Activated CD4-positive, alpha-beta T cell treated with anti-CD3 and anti-CD28 coated beads, Interleukin-2, amount 50 U/mL, for 24 hours (primary cell): ENCODE measurements at places on chromosomes 3 and 15.

GRCh38 chr15:48657950-48658591, 12.6 kb upstream of the FBN1 start:
- DNase-seq = no peak

DNA sequence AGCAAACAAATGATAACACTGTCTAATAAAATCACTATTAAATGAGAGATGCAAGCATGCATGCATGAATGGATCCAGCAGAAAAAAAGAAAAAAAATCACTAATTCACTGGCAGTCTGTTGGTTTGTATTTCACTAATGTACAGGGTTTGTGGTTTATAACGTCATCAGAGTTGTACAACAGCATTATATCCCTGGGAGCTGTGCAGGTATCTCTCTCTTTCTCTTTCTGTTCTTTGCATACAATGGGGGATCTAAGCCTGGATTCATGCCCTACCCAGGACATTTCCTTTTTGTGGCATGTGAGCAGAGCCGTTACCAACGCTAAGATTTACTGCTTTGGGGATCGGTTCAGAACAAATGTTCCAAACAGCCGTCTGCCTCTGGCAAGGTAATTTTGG, 229.5 kb downstream of the SOX2 start:
- DNase-seq = no peak

DNA sequence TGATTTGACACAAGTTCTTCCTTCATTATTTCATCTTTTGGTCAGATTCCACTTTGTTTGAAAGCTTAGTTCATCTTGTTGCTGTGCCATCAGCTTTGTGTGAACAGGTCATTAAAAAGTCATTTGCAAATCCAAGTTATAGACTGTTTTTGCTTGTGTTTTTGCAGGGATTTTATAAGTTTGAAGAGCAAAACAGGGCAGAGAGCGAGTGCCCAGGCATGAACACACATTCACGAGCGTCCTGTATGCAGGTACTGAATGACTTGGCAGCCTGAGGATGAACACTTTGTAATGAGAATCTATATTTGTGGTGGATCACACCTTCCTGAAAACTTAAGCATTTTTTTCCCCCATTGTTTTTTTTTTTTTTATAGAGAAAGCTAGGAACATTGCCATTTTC, 60.6 kb upstream of the SAMMSON start:
- no peak for DNase-seq

DNA sequence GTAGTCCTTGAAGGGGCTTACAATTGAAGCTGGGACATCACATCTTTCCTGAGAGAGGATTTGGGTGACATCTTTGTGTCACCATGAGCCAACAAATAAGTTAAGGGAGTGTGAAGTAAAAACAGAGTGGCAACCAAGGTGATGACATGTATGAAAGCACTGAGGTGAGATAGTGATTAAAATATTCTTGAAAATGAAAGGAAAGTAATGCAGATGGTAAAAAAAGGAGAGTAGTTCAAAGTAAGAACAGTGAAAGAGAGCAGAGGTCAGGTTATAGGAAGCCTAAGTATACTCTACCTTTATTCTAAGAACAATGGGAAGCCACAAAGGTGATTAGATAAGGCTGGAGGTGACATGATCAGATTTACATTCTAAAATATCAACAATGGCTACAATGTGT, 486.1 kb downstream of the DIPK2A start:
- DNase-seq = no peak

DNA sequence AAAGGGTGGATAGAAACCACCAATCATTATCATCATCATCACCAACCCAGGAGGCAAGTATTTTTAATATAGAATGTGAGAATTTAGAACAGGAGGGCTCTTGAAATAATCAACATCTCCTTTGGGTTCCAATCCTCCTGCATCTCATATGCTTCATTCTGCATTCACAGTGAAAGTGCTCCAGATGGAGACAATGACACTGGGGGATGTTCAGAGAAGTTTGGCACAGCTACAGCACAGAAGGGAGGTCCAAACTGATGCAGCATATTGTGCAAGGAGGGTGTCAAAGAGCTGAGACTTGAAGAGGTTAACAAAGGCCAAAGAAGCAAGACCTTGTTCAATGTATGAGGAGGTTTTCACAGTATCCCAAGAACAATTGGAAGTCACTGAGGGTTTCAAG, 767.1 kb downstream of the NTRK3 start:
- DNase-seq = no peak

DNA sequence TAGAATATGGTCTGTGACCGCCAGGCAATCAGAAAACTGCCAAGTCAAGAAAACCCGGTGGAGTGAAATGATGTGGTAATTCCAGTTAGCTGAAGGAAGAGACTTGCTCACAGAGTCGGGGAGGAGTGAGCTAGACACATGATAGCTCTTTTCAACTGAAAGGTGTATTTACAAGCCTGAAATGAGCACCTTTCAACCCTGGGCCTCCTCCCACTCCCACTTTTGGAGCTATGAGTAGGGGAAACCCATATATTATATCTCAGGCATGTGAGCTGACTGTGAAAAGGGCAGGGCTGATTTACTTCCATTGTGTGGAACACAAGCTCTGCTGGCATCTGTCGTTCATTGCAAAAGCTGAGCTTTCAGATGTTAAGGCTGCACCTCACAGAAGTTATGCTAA, 960.2 kb downstream of the TUSC7 start:
- DNase-seq = no peak

DNA sequence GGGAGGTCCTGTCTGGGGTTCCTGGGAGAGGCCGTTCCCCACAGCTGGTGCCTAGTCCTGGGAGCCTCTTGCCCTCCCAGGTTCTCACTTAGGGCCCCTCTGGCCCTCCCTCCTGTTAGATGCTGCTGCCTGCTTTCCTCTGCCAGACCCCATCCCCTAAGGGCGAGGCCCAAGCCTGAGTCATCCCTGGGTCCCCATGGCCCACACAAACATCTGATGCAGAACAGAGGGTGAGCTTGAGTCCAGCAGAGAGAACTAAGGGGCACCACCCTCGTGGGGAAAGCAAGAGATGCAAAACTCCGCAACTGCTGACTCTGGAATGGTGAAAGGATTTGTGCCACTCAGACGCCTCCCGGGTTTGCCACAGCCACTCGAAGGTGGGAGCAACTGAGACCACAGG, 58.8 kb upstream of the TRPM1 start:
- DNase-seq = no peak

DNA sequence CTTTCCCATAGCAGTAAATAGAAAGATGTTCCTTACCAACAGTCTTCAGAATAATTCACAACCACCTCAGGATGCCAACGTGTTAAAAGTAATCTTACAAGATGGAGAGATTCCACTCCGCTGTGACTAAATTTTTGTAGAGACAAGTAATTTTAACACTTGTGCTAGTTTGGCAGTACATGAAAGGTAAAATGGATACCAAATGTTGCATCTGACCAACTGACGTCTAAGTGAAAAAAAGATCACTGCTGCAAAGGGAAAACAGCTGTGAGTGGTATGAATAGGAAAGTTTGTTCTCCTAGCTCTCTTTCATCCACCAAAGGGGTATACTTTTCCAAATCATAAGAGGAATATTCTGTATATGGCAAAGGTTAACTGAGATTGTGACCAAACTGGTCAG, 2.6 kb downstream of the SPG21 start:
- no peak for DNase-seq

- DNase-seq = no peak
Measured at GRCh38 chr3:188812198-188812597, 359.6 kb upstream of the TPRG1 start.

DNA sequence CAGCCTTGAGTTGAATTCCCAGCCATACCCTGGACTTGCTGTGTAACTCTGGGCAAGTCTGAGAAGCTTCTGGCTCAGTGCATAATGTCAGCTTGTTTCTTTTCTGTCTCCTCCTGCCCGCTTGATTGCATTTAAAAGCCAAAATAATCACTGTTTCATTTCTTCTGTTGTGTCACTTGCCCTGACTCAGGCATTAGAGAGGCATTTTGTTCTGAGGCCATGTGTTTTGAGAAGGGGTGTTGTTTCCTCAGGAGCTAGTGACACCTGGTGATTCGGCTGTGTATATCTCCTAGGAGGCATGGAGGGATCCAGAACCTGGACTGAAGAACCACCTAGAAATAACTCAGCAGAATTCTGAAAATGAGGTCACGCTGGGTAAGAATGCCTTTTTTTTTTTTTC, 16.0 kb downstream of the WDR73 start:
- DNase-seq = no peak

GRCh38 chr3:72227486-72228070, 442.6 kb upstream of the PROK2 start:
- DNase-seq = no peak

- DNase-seq = no peak
Measured at GRCh38 chr3:67691207-67691606, 36.8 kb upstream of the SUCLG2 start.

- no peak for DNase-seq
Measured at GRCh38 chr3:34109846-34110245, 311.4 kb downstream of the PDCD6IP start.

GRCh38 chr3:77040926-77041722, 1.2 kb downstream of the ROBO2 start:
- DNase-seq = no peak

- no peak for DNase-seq
Measured at GRCh38 chr3:153038779-153039178, 123.2 kb upstream of the RAP2B start.

DNA sequence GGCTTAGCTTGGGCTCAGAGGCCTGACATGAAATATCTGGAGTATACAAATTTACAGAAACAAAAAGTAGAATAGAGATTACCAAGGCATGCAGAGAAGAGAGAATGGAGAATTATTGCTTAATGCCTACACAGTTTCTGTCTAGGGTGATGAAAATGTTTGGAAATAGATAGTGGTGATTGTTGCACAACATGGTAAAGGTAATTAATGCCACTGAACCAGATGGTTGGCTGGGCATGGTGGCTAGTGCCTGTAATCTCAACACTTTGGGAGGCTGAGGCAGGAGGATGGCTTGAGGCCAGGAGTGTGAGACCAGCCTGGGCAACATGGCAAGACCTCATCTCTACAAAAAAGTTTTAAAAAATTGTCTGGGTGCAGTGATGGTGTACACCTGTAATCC, 46.6 kb upstream of the OSBPL11 start:
- DNase-seq = no peak

DNA sequence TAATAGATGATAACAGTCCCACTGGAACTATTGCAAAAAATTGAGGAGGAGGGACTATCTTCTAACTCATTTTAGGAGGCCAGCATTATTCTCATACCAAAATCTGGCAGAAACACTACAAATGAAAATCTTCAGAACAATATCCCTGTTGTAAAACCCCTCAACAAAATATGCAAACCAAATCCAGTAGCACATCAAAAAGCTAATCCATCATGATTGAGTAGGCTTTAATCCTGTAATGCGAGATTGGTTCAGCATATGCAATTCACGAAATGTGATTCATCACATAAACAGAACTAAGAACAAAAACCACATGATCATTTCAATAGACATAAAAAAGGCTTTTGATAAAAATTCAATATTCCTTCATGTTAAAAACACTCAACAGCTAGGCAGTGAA, 23.9 kb upstream of the PLSCR2 start:
- DNase-seq = no peak

DNA sequence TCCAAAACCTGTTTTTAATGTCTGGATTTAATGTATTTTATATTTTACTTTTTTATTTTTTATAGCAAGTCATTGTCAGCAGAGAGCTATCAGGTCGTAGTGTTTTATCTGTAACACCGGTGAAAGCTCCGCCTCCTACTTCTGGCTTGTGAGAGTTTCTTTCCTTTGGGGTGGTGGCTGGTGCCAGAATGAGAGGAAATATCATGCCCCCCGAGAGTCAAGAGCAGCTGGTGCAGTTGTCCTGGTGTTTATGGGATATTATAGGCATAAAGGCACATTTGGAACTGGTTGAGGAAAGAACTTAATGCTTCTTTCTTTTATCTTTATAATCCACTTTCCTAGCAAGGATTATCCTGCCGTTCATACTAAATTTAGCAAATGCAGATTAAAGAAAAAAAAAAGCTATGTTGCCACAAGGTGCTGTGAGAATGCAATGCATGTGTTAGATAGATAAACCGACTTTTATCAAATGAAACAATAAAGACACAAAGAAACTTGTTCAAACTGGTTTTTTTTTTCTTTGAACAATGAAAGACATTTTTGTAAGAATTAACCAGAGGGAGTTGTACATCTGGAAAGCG, 260.1 kb upstream of the PLSCR5 start:
- DNase-seq = no peak

- DNase-seq = no peak
Measured at GRCh38 chr3:128423525-128424147, 43.1 kb downstream of the DNAJB8 start.

DNA sequence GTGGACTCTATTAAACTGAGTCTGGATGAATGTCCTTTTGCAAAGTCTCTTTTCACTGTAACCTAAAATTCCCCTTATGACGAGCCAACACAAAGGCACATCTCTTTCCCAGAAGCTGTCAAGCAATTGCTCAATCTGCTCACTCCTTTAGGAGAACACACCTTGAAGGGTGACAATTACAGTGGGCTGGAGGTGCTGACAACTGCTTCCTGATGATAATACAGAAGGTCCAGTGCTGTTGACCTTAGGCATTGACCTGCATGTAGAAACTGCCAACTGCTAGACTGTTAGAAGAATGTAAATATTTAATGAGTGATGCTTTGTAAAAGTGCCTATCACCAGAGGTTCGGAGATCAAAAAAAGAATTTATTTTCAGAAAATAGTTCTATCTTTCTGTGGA, 757.7 kb downstream of the GRM7 start:
- no peak for DNase-seq

GRCh38 chr15:78077053-78077870, at the start of gene TBC1D2B:
TBC1D2B (minus strand) TSS chr15:78077711; CDS start chr15:78077652, 59 bp downstream.
- peak; percentile 45 for DNase-seq

GRCh38 chr3:95750097-95750496, 1064.3 kb upstream of the EPHA6 start:
- DNase-seq = no peak

DNA sequence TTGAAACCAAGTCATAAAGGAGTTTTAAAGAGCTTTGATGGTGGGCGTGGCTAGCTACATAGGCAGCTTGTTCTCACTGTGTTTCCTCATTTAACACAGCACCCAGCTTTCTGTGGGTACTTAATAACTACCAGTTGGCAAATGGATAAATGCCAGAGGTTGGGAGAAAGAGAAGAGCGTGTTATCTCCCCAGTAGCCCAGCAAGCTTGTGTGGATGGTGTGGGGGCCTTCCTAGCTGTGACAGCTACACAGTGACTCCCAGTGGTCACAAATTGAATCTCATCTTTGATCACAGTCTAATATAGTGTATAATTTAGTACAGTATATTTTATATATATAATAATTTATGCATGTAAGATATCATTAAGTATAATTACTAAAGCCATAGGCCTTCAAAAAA, 984.1 kb downstream of the EPHA3 start:
- no peak for DNase-seq

- no peak for DNase-seq
Measured at GRCh38 chr15:95227235-95227634, 995.9 kb downstream of the MCTP2 start.
